ENCODE measurements at places on chromosomes 13 and 19.

DNA sequence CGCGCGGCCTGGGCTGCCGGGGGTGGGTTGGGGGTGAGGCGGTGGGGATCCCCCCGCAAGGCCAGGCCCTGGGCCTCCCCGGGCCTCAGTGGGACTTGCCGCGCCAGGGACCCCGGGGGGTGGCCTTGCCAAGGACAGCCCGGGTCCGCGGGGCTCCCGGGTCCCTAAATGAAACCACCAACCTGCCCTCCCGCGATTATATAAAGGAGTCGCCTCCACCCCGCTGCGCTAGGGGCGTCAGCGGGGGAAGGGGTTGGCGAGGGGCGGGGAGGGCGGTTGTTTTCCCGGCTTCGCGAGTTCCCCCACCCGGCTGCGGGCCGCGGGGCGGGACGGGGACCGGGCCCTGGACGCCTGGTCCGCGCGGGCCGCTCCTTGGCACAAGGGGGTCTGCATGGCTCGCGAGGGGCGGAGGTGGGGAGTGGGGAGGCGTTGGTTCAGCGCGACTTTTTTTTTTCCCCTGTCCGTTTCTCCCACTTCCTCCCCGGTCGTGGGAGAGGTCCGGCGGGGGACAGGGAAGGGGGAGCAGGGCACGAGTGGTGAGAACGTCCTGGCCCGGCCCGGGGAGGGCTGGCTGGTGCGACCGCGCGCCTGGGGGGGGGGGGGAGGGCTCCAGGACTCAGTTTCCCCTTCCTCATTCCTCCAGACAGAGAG lies 822 bp upstream of the ZBTB7A start:
- no peak for DNase-seq

DNA sequence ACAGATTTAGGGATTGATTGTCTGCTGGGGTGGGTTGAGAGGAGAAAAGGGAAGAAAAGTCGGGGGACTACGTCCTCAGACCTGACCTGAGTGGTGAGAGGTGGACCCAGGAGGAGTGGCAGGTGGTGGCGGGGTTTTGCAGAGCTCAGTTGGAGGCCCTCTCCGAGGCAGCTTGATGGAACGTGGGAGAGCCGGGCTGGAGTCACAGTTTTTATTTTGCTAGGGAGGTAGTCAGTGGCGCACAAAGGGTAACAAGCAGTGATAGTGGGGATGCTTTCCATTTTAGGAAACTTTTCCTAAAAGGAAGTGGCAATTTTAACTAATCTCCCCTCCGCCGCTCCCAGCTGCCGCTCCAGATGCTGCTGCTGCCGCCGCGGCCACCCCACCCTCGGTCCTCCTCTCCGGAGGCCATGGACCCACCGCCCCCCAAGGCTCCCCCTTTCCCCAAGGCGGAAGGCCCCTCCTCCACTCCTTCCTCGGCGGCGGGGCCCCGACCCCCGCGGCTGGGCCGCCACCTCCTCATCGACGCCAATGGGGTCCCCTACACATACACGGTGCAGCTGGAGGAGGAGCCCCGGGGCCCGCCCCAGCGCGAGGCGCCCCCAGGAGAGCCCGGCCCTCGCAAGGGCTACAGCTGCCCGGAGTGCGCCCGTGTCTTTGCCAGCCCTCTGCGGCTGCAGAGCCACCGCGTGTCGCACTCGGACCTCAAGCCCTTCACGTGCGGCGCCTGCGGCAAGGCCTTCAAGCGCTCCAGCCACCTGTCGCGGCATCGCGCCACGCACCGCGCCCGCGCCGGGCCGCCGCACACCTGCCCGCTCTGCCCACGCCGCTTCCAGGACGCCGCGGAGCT lies 1.1 kb upstream of the ZNF581 start:
- DNase-seq, result no peak

- no peak for DNase-seq
Measured at GRCh38 chr13:40375489-40376171, 290.8 kb downstream of the FOXO1 start.

DNA sequence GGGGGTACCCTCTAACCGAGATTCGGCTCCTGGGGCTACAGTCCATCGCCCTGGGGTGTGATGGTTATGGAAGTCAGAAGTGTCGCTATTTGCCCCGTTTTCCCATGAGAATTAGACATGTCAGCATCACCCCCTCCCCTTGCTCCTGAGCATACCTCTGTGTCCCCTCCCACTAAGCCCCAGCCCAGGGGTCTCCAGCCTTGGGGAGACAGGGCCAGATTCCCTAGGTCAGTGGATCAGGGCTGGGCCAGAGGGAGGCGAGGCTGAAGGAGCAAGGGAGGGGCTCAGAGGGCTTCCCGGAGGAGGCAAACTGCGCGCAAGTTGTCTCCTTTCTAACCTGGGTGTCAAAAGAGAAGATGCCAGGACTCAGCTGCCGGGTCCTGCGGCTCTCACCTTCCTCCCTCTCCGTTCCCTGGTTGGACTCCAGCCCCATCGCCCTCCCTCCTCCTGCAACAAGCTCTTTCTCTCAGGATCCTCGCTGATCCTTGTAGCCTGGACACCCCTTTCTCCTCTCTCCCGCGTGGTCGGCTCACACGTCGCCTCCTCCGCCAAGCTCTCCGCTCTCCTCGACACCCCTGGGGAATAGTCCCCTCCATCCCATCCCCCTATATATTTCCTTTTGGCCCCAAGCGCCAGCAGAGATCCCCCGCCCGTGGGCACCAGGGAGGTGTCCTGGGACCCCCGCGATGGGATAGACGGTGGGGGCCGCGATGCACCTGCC lies 459 bp upstream of the TMEM59L start:
- DNase-seq, result no peak

DNA sequence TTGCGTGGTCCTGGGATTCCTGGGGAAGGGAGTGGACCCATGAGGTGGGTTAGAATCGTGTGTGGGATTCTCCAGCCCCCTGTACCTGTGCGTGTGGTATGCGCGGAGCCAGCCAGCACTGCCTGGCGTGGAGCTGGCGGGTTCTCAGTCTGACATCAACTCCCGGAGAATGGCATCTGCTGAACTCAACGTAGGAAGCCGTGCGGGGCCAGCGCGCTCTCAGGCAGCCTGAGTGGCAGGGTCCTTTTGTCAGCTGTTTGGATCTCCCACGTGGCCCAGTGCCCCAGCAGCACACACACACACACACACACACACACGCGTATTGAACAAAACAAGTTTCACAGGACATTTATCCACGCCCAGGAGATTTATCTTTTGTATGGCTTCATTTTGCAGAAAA lies 28.1 kb downstream of the ATP4B start:
- no peak for DNase-seq

DNA sequence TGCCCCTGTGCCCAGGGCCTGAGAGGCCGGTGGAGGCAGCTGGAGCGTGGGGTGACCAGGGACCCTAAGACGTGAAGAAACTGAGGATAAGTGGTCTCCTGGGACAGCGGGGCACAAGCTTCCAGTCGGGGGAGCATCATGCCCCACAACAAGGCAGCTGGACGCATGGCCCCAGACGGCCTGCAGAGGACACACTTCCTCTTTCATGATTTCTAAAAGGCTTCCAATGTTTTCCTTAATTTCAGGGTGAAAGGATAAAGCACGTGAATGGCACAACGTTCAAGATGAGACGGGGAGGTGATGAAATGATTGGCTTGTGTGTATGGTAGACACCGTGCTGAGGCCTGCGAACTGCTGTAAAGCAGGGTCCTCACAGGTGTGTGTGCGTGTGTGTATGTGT lies 20.2 kb upstream of the MYDGF start:
- DNase-seq, result no peak

DNA sequence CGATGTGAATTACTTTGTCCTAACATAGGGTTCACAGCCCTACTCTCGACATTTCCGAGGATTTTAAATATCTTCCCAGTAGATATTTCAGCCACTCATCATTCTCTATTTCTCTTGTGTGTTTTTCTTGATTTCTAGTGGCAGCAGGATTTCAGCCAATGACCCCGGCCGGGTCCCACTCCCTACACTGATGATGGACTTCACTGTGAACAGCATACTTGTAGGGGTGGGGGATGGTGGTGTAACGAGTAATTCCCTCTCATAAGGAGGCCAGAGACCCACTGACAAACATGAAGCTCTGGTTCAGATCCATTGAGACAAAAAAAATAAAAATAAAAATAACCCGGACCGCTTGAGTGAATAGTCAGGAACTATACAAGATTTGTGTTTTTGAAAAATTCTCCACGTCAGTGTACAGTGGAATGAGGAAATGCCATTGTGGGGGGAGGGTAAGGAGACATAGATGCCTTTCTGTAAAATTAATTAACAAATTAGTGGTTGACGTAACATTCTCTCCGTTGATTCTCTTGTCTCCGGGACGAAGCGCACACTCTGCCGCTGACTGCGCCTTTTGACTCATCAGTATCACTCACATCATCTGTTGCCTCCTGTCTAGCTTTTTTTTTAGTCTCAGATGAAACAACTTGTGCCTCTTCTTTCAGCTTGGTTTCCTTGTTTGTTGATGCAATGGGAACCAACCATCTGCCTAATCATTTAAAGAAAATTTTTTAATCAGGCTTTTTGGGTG lies 48.8 kb upstream of the IRS2 start:
- no peak for DNase-seq

GRCh38 chr19:4181053-4181508 lies 1.3 kb downstream of the SIRT6 start:
- DNase-seq, result no peak

DNA sequence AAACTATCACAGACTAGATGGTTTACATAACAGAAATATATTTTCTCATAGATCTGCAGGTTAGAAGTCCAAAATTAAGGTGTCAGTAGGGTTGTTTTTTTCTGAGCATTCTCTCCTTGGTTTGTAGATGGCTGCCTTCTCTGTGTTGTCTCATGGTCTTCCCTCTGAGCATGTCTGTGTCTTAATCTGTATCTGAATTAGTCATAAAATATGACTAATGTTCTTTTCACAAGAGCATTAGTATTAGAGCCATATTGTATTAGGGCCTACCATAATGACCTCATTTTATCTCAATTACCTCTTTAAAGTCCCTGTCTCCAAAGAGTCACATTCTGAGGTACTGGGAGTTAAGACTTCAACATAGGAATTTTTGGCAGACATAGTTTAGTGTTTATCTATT lies 77.2 kb upstream of the OBI1 start:
- DNase-seq, result no peak

Data from GM12864 (cell line).